ENCODE measurements at places on chromosomes 2 and 18.

DNA sequence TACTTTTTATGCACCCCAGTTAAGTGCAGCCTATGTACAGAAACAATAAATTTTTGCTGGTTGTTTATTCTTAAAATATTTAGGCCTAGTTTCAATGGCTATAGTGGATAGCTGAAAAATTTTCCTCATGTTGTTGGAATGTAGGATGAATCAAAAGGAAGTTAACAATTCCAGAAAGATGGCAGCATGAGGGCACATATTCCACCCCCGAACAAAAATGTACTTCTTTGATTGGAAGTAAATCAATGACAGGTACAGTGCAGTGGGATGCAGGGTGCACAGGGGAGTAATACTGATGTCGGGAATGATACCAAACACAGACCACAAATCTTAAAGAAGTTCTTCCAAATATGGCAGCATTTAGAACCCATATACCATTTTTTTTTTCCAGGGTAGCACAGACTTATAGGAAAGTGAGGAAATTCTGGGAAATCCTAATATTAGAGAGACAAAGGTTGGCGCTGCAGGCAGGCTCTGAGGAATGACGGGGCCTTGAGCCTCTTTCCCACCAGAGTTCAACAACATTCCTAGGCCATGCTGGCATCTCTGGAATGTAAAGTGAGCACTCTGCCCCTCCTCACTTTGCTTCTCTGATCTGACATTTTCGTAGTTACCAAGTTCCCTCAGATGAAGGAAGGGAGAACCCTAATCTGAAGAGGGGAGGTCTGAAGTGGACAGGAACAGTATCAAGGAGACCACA is 36.6 kb upstream of the IKZF2 start:
- DNase-seq, result no peak

DNA sequence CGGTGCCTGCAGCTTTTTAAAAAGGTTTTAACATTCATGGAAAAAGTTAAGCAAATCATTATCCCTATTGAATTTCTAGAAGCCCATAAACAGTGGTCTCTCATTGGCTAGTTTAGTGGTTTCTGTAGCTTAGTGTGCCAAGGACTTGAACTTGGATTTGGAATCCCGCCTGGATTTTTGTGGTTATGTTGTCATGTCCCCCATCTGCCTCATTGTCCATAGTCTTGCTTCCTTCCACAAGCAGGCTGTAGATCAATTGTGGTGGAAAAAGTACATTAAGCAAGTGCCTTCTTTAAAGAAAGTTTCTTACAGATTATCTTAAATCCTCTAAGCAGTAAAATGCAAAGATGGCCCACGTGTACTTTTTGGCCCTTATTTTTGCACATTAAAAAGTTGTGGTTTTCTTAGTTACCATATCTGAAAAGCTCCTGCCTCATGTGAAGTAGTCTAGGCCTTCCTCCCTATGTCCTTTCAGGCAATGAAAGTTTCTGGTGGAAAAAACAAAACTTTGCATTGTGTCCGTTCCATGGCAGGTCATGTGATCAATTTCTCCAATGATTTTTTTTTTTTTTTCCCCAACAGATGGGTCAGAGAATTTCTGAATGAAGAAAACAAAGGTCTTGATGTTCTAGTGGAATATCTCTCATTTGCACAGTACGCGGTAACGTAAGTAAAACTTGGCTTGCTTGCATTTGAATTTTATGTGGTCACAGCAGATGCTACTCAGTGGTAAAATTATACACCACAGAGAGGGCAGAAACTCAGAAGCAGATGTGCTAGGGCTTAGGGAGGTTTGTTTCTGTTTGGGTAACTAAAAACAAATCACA is 158.9 kb downstream of the PRPF40A start:
- peak; percentile 64 for DNase-seq

- DNase-seq, result no peak
Measured at GRCh38 chr18:765764-766549, 46.1 kb downstream of the YES1 start.

- no peak for DNase-seq
Measured at GRCh38 chr18:77101410-77102258, 30.9 kb downstream of the MBP start.

DNA sequence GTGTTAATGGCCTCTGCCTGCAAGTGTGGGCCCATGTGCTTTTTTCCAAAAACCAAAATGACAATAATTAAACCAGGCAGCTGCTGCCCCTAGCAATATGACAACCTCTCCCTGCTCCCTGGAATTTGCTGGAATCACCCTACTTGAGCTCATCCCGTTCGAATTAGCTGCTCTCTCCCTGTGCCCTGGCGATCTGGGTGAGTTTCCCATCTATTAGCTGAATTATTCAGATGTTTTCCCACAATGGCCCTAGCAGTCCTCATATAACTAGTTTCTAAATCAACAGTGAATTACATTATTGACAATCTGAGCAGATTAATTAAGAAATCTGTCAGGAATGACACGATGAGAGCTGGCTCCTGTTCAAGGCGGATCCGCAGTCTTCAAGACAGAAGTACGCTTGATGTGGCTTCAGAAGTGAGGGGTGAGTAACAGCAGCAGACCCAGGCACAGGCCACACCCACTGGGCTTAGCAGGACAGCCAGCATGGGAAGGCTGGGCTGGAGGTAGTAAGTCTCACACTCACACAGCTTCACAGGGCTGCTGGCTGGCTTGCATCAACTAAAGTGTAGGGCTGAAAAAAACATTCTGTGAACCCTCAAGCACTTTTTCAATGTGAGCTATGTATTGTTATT is 366.2 kb upstream of the ID2 start:
- DNase-seq, result no peak

- DNase-seq, result peak; percentile 52
Measured at GRCh38 chr2:178194600-178195389, 483 bp downstream of the OSBPL6 start.

Data from putamen (tissue), 1 donor.